Suppressor macrophage (primary cell): ENCODE measurements at places on chromosomes 5 and 9.

- no peak for DNase-seq
These were observed 122.3 kb upstream of the CCDC112 start for GRCh38 chr5:115418788-115419187.

GRCh38 chr5:142922223-142922952 lies 152.2 kb downstream of the ARHGAP26 start:
- no peak for DNase-seq

- DNase-seq: no peak
These were observed 72.6 kb upstream of the PUM3 start for GRCh38 chr9:2916382-2916985.

DNA sequence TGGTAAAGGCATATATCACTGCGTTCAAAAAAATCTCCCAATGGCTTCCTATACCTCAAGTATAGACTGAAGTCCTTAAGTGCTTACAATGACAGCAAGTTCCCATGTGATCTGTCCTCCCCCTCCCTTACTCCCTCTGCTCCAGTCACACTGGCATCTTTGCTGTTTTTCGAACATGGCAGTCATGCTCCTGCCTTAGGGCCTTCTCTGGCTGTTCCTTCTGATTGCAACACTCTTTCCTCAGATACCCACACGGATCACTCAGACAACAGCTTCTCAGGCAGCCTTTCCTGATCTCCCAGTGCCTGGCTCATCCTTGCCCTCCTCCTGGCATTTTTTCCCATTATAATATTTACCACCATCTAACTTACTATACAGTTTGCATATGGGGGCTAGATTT lies 232.8 kb downstream of the ARHGEF28 start:
- DNase-seq: peak; percentile 62

GRCh38 chr9:127847833-127848755 lies 6.4 kb downstream of the ENG start:
- DNase-seq: no peak

- no peak for DNase-seq
These were observed 391.5 kb upstream of the SMC2 start for GRCh38 chr9:103702572-103702971.

- DNase-seq: no peak
These were observed 990.4 kb upstream of the ACO1 start for GRCh38 chr9:31394015-31394473.

- DNase-seq: peak; percentile 19
These were observed 962 bp upstream of the TXN start for GRCh38 chr9:110257097-110257841.

DNA sequence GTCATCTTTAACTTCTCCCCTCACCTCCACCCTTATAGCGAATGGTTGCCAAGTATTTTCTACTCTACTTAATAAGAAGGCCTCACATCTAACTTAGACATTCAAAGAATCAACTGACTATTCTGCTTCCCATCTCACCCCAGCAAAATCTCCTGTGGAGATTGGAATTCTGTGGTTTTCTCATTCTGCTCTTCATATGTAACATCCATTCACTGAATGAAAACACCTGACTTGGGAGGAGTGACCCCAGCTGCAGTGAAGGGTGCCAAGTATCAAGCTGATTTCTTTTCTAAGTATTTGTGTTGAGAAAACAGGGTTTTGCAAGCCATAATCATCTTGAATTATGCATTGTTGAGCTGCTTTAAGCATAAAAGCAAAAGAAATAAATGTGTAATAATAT lies 42.5 kb upstream of the TAF1L start:
- no peak for DNase-seq

DNA sequence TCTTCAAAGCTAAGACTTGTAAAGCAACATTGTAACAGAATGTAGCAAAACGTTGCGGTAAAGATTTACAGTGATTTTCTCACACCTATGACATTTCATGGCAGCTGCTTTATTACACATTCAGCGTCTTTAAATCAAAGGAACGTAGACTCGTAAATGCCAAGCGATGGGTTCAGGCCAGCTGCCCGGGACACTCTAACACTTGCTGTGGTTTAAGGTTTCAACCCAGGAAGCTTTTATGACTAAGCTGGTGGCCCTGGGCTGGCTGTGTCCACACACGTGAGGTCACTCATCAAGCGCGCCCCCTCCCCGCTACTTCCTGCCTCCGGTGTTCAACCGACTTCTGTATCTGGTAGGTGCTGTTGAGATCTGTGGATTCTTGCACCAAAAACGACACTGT lies 2.5 kb downstream of the SLC6A18 start:
- DNase-seq: no peak

GRCh38 chr9:26809795-26810194 lies 82.8 kb downstream of the CAAP1 start:
- no peak for DNase-seq

DNA sequence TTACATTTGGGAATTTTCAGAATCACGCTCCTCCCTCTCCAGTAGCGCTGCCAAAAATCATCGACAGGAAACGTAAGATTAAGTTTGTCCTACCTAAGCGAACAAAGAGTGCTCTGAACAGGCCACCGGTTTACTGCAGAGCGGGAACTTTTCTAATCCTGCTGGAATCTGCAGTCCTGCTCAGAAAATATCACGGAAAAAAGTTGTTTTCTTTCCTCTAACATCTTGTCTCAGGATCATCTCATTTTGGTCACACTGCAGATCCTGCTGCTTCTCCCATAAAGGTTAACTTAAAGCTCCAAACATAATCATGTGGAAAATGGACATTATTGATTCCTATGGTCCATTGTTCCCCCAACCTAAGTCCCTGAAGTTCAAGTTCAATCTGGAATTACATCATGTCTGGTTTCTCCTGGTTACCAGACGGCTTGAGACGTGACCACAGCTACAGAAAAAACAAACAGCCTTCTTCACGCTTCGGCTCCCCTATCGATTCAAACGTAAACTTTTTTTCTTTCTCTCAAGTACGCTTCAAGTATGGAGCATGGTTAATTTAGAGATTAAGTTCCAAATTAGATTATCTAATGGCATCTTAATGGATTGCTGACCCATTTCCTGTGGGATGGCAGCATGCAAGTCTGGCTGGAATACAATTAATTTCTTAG lies 217.6 kb downstream of the NFIB start:
- no peak for DNase-seq

DNA sequence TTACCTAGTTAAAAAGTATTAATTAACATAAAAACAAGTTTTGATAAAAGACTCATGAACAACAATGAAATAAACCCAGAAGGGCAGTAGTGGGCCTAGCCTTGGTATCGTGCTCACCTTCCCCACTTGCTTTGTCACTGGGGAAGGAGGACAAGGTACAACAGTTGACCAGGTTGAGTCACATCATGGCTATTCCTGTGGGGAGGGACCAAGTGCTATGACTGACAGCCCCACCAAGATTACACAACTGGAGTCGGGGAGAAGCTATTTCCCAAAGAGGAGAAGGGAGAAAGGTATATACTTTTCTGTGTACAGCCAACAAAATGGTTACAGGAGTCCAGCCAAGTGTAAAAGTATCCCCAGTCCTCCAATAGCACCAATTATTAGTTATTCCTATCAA lies 251.3 kb upstream of the RFX3 start:
- DNase-seq: no peak

GRCh38 chr9:96342571-96343245 lies 40.7 kb upstream of the HSD17B3 start:
- DNase-seq: no peak

GRCh38 chr5:123517476-123517875 lies 5.5 kb downstream of the CSNK1G3 start:
- no peak for DNase-seq

GRCh38 chr9:129507805-129508204 lies 113.1 kb downstream of the C9orf50 start:
- no peak for DNase-seq

- peak; percentile 80 for DNase-seq
These were observed 70.0 kb downstream of the RXRA start for GRCh38 chr9:134396258-134396742.

GRCh38 chr5:158084292-158084691 lies 225.3 kb upstream of the CLINT1 start:
- DNase-seq: no peak
